COLO829 (cell line): ENCODE measurements at places on chromosomes 5 and 9.

- DNase-seq, result no peak
Measured at GRCh38 chr9:108637340-108637739, 218.4 kb downstream of the ACTL7B start.

DNA sequence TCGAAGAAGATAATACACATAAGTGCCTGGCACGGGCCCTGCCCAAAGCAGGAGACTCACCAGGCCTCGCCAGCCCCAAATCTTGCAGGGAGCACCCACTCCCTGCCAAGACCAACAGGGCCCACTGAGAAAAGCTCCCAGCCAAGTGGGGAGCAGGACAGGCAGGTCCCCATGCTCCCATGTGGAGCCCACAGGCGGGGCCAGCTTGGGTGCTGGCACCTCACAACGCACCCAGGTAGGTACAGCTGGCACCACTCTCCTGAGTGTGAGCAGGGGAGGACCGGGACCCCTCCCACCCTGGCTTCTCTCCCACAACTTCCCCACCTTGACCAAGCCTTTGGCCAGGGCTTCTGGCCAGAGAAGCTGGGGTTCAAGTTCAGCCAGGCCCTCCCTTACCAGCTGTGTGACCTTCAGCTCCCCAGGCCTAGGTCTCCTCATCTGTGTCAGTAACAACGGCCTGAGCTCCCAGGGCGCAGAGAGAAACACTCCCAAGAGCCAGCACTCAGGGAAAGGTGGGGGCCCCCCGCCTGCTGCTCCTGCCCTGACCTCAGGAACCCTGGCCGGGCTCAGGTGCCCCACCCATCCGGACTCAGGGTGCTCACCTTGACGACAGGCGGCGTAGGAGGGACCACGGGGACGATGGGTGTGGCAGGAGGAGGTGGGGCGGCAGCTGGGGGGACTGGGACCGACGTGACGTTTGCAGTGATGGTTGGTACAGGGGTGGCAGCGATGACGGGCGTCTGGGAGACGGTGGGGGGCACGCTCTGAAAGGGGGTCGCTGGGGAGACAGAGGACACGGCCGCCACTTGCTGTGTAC lies 17.8 kb downstream of the BRD3 start:
- DNase-seq, result no peak

DNA sequence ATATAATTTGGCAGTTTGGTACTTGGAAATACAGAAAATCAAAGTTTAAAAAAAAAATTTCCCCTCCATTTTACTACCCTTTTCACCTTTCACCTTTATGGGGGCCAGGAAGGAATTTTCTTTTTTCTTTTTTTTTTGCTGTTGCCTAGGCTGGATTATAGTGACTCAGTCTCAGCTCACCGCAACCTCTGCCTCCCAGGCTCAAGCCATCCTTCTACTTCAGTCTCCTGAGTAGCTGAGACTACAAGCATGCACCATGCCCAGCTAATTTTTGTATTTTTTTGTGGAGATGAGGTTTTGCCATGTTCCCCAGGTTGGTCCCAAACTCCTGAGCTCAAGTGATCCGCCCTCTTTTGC lies 9.1 kb downstream of the CHMP5 start:
- no peak for DNase-seq

DNA sequence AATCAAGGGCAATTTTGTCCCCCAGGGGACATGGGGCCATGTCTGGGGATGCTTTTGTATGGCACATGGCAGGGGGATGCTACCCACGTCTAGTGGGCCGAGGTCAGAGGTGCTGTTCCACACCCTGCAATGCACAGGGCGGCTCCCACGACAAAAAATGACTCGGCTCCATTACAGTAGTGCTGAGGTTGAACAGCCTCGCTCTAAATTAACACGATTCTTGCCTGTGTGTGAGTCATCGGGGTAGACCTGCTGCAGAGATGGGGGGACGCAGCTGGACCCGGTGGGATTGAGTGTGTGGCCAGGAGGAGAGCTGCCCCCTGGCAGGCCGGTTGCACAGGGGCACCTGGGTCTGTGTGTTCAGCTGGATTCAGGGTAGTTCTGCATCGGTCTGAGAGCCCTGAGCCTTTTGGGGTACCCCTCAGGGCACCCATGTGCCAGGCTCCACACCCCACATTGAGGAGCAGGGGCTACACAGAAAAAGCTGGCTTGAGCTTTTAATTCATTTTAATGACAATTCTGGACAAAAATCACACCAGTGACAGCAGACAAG lies 20.0 kb upstream of the COL5A1 start:
- no peak for DNase-seq

DNA sequence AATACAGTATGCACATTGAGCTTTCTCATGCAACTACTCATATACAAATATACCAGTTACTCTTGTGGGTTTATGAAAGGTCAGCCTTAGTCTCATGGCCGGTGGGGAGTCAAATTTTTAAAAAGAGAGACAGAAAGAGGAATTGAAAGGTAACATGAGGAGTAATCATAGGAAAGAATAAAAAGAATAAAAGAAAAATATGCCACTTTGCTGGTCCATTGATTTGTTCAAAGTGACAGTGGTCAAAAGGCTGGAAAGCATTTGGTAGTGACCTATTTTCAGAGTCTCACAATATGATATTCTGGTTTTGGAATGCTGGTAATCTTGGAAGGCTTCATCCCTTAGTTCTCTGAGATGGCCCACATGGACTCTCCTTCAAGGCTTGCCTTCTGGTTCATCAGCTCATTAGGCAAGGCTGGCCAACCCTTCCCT lies 67.0 kb downstream of the ZNF366 start:
- no peak for DNase-seq

GRCh38 chr9:133189826-133190225 lies 19.2 kb downstream of the OBP2B start:
- DNase-seq, result no peak
